ENCODE measurements at places on chromosomes 11 and 22. TPM values are rescaled to one million over a fixed set of nuclear protein-coding genes. Genes with fewer than 3 reads are reported as not detected.

GRCh38 chr11:78373689-78374088, 43.9 kb downstream of the GAB2 start:
- DNase-seq, result no peak

GRCh38 chr22:46773076-46773475, 10.6 kb downstream of the TBC1D22A start:
- DNase-seq, result no peak

GRCh38 chr11:61587951-61588727, 7.3 kb upstream of the SYT7 start:
- peak; percentile 64 for DNase-seq

Gene PDGFD
- total RNA-seq, result not detected

GRCh38 chr22:49408102-49408836, 419.4 kb downstream of the BRD1 start:
- DNase-seq, result no peak

Gene IL17REL
- total RNA-seq, result not detected

DNA sequence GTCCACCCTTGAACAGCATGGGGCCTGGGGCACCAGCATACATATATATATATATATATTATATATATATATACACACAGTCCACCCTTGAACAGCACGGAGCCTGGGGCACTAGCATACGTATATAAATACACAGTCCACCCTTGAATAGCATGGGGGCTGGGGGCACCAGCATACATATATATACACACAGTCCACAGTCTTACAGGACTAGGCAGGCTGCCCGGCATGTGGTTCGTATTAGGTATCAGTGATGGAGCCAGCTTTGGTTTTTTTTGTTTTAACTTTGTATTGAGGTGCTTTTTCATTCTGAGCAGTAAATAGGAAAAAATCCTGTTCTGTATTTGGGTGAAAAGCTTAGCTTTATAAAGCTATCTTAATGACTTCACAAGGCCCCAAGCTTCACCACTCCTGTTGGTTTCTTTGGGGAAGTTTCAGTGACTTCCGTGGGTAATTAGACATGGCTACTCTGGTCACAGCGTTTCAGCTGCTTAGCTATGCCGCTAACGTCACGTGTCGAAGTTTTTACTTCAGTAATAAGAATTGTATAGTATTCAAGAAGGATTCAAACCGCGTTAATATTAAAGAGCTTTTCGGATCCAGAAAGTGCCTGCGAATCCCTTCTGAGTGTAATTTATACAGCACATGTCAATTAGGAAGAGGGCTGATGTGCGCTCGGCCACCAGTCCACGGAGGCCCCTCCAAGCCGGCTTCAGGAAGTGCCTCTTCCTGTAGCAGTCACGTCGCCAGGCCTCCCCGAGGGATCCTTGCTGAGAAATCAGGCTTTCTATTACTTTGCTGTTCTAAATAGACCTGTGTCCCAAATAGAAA, 179.7 kb downstream of the TBC1D22A start:
- no peak for DNase-seq

All from CD4-positive, alpha-beta memory T cell (primary cell).